ENCODE measurements at places on chromosomes 3 and 15. TPM values are rescaled to one million over a fixed set of nuclear protein-coding genes. Genes with fewer than 3 reads are reported as not detected.

GRCh38 chr3:197023998-197024651 is 5.5 kb downstream of the MELTF start:
- DNase-seq: peak; percentile 38

DNA sequence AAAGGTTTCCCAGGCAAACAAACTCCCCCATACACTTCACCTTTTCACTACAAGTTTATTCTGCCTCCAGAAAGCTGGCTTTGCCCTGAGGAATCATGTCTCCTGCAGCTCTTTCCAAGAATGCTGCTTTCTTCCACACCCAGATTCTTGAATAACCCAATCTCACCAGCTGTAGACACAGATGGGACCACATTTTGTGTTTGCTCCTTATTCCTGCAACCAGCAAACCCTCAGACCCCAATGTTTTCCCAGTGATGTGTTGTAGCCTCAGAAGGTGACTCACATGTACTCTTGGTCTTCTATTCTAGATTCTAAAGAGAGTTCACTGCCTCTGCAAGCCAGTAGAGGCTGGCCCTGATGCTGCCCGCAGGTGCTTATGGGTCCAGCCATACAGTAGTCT is 23.6 kb upstream of the TRIM59 start:
- no peak for DNase-seq

GRCh38 chr3:49171775-49172500 is 540 bp downstream of the KLHDC8B start:
- DNase-seq: no peak

- DNase-seq: no peak
Measured at GRCh38 chr15:58574631-58575030, 142.8 kb downstream of the LIPC start.

DNA sequence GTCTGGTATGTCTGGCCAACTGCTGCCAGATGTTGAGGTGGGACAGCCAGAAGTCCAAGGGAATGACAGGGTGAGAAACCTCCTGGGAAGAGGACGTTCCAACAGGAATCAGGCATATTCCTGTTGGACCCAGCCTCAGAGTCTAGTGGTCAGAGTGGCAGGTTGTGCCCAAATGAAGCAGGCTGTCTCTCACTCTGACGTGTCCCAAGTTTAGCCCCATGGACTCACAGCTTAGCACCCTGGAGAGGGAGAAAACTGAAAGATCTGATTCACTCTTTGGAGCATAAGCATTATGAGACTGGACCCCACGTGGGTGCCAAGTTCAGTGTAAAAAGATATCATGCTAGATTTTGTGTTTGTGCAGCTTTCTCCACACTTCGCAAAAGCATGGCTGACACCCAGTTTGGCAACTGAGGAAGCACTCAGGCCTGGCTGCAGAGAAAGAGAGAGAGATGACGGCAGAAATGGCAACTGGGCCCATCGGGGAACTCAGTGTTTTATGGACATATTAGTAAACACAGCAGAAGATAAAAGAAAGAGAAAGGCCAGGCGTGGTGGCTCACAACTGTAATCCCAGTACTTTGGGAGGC is 88.2 kb upstream of the LMCD1 start:
- DNase-seq: no peak

The GOLGA8H gene
- total RNA-seq: 1.5 TPM

Data from ureter (tissue), 1 donor.